ENCODE measurements at places on chromosomes 2 and 18. TPM values are rescaled to one million over a fixed set of nuclear protein-coding genes. Genes with fewer than 3 reads are reported as not detected.

GRCh38 chr2:1641523-1641922 is 102.8 kb downstream of the PXDN start:
- no peak overlapping the region for H3K4me3 ChIP-seq
- peaks cover 3% of the 10 kb centered on the region for H3K4me1 ChIP-seq
- peak overlapping the region; percentile 71 for H3K27ac ChIP-seq
- no peaks in the 10 kb centered on the region for H3K27me3 ChIP-seq
- peaks cover 58% of the 10 kb centered on the region for H3K36me3 ChIP-seq

GRCh38 chr2:231714639-231715498 is 6.5 kb downstream of the PTMA start:
- H3K27ac ChIP-seq = peak overlapping the region; percentile 83
- peaks cover 23% of the 10 kb centered on the region for H3K4me1 ChIP-seq
- peaks cover 16% of the 10 kb centered on the region for H3K36me3 ChIP-seq
- DNase-seq = peak; percentile 88
- H3K4me3 ChIP-seq = no peak overlapping the region
- H3K27me3 ChIP-seq = no peaks in the 10 kb centered on the region

The UGT1A10 gene
- not detected for total RNA-seq

DNA sequence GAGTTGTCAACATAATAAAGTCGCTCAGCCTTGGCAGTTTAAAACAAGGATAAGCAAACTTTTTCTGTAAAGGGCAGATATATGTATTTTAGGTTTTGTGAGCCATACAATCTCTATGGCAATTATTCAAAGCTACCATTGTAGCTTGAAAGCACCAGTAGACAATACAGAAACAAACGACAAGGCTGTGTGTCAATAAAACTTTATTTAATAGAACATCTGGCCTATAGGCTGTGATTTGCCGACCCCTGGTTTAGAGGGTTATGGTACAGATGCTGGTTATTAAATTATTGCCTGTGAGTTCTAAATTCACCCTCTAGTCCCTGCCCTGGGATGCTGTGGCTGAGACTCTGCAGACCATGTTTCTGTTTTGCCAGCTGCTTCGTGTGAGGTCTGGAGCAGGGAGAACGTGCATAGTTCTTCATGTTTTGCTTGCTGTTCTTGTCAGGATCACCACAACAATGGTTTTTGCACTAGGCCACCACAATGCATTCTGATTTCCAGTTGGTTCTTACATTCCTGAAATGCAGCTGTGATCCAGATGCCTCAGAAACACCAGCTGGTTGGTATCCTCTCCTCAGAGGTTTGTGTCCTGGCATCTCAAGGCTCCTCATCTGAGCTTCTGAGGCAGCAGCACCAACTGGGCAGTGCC is 46.6 kb downstream of the ICOS start:
- no peak for DNase-seq
- H3K4me3 ChIP-seq = no peak overlapping the region
- H3K27me3 ChIP-seq = no peaks in the 10 kb centered on the region
- H3K4me1 ChIP-seq = no peaks in the 10 kb centered on the region

DNA sequence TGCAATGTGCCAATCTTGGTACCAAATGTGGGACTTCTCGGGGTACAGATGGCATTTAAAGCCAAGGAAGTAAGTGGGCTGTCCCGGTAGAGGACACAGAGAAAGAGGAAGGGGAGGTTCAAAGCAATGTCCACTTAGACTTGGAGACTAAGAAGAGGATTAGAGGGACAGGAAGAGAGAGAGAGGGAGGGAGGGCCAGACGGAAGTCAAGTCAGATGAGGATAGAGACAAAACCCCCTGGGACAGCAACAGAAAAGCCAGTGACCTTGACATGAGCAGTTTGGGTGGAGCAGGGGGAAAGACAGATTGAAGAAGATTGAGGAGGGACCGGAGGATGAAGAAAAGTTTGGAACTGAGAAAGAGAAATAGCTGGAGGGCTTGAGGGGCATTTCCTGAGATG is 164.5 kb downstream of the NCK2 start:
- peaks cover 9% of the 10 kb centered on the region for H3K4me1 ChIP-seq
- no peak overlapping the region for H3K27ac ChIP-seq
- DNase-seq = no peak

Measured in ascending aorta (tissue), 2 donors.